Fibroblast of skin of right biceps (primary cell): ENCODE measurements at places on chromosomes 12 and 14.
A peak's percentile ranks its signal among the peaks of the same experiment; 100 is the strongest.

GRCh38 chr14:36506732-36507614, 13.1 kb downstream of the NKX2-1 start:
- no peak for DNase-seq

GRCh38 chr12:123363740-123364531, 711 bp downstream of the SBNO1 start:
- no peak for DNase-seq

- DNase-seq: no peak
Observed at GRCh38 chr14:101065246-101065645, 161.7 kb upstream of the RTL1 start.

DNA sequence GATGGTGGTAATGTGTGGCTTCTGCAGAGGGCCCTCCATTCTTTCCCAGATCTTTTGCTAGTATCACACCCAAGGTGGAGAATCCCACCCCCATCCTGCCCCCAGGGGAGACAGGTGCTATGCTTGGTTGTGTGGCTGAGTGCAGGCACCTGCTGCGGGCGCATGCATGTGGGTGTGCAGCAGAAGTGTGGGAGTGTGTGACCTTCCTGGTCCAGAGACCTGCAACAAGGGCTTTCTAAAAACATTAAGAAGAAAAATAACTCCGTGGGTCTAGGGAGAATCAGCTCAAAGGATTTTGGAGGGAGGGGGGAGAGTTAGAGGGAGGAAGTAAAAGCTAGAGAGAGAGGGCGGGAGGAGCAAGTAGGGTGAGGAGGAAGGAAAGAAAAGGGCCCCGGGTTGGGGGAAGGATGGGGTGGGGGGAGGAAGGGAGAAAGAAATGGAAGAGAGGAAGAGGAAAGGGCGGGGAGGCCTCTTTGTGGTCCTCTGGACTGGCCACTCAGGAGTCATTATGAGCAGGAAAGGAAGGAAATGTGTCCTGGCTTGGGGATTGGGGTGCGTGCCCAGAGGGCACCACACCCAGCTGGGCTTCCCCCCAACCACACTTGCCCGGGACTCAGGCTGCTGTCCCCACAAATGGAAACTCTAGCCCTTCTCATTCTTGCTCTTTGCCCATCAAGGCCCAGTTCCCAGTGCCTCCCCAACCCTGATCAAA, 3.1 kb upstream of the FIGNL2 start:
- DNase-seq: no peak

GRCh38 chr12:122726080-122726558, 4.5 kb downstream of the HCAR1 start:
- peak; percentile 4 for DNase-seq

DNA sequence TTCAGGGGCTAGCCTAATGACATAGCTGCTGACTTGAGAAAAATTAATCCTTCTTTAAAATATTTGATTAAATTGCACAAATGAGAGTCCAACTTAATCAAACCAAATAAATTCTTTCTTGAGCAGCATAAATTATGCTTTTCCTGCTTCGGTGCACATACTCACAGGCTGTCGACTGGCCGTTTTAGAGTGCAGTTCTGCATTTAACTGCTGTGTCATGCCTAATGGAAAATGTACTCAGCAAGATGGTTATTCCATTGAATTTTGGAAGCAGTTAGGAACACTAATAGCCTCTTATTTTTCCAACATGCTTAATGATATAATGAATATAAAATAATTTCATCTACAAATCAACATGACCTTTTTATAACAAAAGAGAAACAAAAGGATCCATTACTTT, 266.1 kb upstream of the LRIG3 start:
- DNase-seq: no peak

GRCh38 chr14:69850086-69850735, 29.0 kb upstream of the SMOC1 start:
- DNase-seq: no peak

DNA sequence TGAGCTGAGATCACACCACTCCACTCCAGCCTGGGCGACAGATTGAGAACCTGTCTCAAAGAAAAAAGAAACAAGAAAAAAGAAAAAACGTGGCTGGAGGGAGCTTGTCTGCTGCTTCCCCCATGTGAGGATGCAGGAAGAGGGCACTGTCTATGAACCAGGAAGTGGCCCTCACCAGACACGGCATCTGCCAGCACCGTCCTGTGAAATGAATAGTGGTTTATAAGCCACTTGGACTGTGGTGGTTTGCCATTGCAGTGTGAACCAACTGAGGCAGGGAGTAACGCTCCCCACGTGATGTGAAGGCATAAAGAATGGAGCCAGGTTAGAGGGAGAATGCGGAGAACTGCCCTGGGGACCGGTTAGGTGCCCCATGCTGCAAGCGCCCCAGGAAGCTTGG, 4.5 kb upstream of the BRF1 start:
- no peak for DNase-seq

DNA sequence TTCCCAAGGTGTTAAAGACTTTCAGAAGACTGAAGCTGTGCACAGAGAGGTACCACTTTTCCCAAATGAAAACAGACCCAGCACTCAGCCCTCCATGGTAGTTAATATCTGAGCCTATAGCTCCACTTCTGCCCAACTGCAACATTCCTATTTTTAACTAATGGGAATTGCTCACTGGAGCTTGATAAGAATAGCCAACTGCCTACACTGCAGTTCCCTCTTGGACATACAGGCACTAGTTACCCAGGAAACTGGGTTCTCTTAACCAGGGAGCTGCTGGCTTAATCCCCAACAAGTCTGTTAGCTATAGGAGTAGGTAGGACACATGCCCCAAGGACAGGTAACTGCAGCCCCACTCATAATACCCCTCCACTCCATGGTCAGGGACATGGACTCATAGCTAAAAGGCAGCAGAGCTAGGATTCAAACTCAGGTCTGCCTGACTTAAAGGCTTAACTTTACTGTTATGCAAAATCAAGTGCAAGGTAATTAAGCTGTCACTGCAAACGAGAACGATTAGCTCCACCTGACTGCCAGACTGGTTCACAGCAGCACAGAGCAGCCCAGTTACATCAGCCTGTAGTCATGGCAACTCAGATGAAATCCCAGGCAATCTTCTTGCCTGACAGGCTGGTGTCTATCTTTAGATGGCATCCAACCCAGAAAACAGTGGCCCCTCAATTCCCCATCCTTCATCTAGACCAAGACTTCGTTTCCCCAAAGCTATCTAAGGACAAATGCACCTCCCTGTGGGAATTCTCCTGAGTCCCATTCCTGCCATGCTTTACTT, 77.1 kb upstream of the ACTN1 start:
- peak; percentile 69 for DNase-seq

- peak; percentile 66 for DNase-seq
Observed at GRCh38 chr14:104795781-104796686, 486 bp upstream of the AKT1 start.

GRCh38 chr12:71865166-71865713, 25.7 kb downstream of the TBC1D15 start:
- DNase-seq: peak; percentile 99

DNA sequence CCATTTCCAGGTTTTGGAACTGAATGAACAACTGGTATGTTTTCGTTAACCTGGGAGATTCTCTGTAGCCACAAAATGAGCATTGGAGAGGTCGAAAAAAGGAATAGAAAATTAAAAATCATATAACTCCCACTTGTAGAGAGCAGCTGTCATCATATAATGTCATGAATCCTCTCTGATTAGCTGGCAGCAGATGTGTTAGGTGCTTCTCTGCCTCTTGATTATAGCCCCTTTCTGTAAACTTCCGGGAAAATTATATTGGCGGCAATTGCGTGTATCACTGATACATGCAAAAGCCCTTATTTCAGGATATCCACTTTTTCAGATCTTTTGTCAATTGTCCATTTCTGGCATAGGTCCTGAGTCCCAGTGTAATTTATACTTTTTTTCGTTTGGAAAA, 31.7 kb downstream of the FGD4 start:
- no peak for DNase-seq

DNA sequence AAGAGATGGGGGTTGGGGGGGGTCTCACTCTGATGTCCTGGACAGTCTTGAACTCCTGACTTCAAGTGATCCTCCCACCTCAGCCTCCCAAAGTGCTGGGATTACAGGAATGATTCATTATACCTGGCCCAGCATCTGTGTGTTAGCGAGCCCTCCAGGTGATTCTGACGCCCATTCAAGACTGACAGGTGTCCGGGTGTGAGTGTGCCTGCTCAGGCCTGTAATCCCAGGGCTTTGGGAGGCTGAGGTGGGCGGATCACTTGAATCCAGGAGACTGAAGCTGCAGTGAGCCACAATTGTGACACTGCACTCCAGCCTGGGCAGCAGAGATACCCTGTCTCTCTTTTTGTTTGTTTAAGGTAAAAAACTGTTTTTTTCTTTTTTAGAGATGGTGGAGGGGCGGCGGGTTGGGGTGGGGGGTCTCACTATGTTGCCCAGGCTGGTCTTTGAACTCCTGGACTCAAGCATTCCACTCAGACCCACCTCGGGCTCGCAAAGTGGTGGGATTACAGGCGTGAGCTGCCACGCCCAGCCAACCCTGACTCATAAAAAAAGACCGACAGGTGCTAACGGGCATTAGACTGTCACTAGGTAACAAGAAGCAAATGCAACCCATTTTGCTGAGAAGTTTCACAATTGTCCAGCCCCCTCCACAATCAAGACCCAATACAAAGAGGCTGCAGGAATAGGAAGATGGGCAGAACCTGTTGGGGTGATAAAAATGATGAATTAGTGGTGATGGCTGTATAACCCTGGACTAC, 4.7 kb downstream of the VSIG10 start:
- no peak for DNase-seq

DNA sequence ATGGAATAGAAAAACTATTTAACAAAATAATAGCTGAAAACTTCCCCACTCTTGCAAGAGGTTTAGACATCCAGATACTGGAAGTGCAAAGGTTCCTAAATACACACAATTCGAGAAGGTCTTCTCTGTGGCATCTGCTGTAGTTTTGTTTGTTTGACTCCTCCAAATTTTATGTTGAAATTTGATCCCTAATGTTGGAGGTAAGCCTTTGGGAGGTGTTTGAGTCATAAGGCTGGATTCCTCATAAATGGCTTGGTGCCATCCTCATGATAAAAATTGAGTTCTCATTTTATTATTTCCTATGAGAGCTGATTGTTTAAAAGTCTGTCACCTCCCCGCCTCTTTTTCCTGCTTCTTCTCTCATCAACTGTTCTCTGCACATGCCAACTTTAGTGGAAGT, 182.7 kb downstream of the MYRFL start:
- DNase-seq: no peak

DNA sequence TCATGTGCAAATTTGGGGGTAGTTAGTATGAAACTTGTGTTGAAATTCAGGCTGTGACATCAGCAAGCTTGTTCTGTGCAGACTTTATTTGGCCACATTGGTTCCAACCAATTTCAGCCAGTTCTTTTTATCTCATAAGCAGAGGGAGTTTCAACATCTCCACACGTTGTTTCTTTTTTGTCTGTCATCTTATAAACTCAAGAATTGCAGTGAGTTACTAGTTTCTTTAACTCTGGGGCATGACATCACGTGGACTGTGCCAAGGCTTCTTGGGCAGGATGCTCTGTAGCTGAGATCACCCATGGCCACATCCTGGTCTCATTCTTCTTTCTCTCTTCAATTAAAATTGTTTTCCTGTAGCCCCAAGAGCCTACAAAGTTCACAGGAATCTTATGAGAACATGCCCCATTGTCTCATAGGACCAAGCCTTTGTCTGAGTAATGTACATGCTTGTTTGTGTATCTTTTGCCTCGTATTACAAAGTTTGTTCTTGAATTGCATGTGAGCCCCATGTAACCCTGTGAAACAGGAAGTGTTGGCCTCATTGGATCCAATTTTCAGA, 982.0 kb upstream of the TMEM132C start:
- DNase-seq: peak; percentile 92

DNA sequence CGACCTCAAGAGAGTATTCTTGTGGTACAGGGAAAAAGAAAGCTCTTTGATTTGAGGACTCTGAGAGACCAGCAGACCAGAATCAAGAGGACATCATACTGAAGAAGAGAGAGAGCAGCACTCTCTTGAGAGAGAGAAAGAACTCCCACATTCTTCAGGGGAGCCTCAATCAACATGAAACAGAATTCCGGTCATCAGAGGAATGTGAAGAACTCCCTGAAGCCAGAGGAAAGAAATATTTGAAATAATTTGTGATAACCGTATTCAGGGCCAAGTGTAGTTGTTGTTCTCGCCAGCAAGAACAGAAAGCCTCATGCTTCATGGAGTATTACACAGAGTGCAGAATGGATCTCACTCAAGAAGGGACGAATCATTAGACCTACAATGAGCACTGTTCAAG, 363.8 kb upstream of the TMEM132C start:
- DNase-seq: peak; percentile 76

- DNase-seq: peak; percentile 66
Observed at GRCh38 chr12:28939427-28939826, 209.7 kb upstream of the FAR2 start.

- DNase-seq: no peak
Observed at GRCh38 chr14:72975770-72976169, 49.5 kb downstream of the DCAF4 start.

DNA sequence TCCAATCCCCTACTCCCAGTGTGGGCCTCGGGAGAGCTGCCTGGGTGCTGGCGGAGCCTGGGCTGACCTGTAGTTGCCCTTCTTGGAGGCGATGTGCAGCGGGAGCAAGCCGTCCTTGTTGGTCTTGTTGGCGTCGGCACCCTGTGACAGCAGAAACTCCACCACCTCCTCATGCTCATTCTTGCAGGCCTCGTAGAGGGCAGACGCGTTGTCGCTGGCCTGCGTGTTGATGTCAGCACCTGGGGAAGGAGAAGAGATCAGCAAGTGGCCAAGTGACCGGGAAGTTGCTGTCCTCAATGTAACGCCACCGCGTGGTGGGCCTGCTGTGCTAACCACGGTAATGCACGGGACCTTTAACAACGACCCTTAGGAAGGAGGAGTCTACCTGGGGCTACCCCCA, 20.1 kb downstream of the FAM181A start:
- no peak for DNase-seq

DNA sequence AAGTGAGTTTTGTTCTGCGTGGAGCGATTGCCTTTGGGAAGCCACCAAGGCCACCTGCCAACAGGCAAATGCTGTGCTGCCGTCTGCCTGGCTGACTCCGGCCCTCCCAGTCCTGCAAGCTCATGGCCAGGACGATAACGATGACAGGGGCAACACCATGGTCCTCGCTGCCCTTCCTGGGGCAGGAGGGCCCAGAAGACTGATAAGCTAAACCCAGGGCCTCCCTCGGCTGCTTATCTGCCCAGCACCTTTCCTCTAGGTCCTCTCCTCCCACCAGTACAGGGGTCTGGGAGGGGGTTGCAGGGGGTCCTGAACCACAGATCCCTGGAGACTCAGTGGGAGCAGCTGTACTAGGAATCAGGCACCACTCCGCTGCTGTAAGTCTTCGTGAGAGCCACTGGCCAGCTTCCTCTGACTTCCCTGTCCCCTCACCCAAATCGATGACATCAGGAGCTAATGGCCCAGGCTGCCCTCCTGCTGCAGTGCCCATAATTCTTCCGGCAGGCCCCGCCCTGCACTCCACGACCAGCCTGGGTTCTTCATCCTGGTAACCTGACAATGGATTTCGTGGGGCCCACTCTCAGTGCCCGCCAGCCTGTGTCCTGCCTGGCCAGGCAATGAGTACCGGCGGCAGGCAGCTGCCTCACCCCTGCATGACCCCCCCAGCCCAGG, 5.1 kb downstream of the ANKRD9 start:
- no peak for DNase-seq
